ENCODE measurements at places on chromosomes 4 and X.

- DNase-seq: no peak
Measured at GRCh38 chrX:68594769-68595168, 52.7 kb upstream of the STARD8 start.

- no peak for DNase-seq
Measured at GRCh38 chr4:141540643-141541042, 95.7 kb upstream of the IL15 start.

DNA sequence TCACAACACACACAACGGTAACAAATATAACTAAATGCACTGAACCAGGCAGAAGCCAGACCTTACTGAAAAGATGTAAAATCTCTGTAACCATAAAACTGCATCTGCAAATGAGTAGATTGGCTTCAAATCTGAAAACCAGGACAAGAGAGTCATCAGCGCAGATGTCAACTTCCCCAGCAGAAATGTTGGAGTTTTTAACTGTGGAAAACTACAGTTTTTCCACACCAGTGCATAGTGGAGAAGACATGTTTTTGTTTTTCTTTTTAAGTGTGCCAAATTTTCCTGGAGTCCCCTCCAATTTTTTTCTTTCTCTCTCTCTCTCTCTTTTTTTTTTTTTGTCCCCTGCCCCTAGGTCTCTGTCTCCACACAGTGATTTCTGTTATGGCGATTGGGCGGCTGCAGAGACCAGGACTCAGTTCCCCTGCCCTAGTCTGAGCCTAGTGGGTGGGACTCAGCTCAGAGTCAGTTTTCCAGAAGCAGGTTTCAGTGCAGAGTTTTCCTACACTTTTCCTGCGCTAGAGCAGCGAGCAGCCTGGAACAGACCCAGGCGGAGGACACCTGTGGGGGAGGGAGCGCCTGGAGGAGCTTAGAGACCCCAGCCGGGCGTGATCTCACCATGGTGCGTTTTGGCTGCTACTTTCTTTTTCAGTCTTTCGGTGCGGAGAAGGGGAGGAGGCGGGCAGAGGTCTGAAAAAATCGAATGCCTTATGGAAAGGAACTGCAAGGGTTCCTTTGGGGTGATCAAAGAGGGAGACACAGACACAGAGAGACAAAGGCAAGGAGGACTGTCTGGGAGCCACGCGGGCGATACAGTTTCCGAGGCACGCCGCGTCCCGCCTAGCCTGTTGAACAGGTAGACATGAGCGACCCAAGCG is at the start of gene GUCY1A1:
GUCY1A1 (plus strand) TSS at position 505 of the 878 bp plus-strand sequence. CDS start 30,020 bp downstream, outside the sequence.
- DNase-seq: peak; percentile 62

DNA sequence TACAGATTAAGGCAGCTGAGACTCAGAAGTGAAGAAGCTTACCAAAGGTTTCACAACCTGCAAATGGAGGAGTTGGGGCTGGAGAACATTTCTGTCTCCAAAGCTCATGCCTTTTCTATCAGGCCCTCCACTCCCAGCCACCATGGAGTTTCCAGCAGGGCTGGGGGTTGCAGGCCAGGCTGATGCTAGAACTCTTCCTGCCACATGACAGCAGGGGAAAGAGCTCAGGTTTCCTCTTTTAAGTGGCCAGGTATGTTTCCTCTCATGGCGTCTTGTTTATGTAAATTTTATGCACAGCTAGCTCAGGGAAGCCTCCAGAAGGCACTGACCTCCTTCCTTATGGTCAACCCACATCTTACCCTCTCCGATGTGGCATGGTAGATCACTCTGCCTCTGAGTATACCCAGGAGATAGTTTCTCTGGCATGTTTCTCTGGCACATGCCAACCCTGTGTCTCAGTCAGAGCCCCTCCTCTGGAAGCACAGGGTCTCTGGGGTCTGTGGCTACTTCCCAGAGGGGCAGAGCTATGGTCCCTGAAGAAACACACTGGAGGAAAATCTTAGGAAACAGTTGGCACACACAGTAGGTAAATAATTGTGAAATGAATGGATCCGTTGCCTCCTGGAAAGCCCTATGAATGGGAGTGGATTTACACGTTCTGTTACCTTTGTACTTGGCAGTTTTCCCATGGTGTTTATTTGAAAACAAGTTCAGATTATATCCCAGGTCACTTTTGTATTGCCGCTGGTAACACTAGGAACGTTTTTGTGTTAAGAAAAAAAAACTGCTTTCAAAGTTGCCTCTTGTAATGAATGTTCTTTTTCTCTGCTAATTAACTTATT is 28.9 kb downstream of the PDK3 start:
- no peak for DNase-seq
